ENCODE measurements at places on chromosomes 3 and 15. TPM values are rescaled to one million over a fixed set of nuclear protein-coding genes. Genes with fewer than 3 reads are reported as not detected.
A peak's percentile ranks its signal among the peaks of the same experiment; 100 is the strongest.

DNA sequence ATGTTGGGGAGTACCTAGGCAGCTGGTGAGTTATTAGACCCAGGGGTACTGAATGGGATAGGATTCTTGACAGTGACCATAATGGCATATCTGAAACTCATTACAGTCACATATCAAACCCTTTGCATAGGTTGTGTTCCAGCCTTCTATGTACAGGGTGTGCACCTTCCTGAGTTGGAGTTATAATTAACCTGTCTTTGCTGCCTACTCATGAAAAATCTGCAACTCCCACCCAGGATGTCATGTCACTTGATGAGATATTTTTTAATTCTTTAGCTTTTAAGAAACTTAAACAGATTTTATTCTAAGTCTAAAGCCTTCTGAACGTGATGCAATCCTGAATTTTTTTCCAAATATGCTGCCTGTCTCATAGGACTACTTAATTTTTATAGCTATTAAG is 21.1 kb upstream of the ADGRG7 start:
- DNase-seq: no peak

DNA sequence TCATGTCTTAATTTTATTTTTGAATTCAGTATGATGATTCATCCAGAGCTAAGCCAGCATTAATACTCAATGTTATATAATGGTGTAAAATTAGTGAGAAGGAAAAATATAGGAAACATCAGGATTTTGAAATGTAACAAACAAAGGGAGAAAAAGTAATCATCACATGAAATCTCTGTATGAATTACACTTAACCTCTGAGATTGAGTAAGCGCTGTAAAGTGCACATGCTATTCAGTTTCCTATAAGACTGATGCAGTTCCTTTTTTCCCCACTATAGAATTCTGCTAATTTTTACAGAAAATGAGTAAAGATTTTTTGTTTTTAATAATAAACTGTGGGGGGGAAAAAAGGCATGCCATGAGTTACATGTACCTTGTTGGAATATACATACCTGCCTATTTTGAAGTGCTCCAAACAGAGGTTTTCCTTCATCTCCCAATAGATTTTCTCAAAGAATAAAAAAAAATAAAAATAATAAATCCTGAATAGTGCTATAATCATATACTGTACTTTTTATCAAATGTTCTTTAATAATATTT is 64.0 kb upstream of the TTBK2 start:
- no peak for DNase-seq

EPB42 gene
- polyA plus RNA-seq: not detected

- DNase-seq: no peak
Measured at GRCh38 chr15:44598066-44598465, 61.1 kb downstream of the EIF3J start.

DNA sequence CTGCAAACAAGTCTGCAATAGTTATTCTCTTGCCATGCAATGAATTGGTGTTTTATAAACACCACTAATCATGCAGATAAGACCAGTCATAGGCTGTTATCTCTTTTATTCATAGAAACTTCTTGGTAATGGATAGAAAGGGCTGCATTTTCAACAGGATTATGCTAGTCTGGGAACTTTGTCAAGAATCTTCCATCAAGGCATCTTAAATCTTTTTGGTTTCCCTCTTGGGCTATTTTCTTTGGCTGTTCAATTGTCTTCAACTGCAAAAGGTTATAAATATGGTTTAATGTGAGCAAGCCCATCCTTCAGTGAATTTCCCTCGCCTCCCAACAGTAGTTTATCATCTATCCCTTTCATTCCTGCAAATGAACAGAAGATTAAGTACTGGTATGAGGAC is 59.0 kb upstream of the MINAR1 start:
- DNase-seq: no peak

DNA sequence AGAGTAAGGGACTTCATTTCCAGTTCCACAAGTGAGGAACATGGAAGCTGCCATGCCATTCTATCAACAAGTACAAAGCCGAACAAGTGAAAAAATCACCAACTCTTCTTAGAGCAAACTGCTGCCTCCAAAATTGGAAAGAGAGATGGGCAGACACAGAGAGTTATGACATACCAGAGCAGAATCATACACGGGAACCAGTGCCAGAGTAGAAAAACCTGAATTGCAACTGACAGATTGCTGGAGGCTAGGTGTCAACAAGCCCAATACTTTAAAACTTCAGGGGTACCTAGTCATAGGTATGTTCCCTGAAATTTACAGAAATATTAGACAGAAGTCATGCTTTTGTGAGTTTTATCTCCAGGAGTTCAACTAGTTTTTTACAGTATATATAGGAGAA is 62.0 kb downstream of the TTBK2 start:
- no peak for DNase-seq

- no peak for DNase-seq
Measured at GRCh38 chr3:94070341-94070911, 7.6 kb downstream of the NSUN3 start.

- no peak for DNase-seq
Measured at GRCh38 chr15:44125879-44126278, 69.2 kb downstream of the FRMD5 start.

GRCh38 chr3:146517684-146518435 is 26.5 kb downstream of the PLSCR1 start:
- no peak for DNase-seq

CLDN16 gene
- not detected for polyA plus RNA-seq

DUOX1 gene
- polyA plus RNA-seq: not detected

- peak; percentile 7 for DNase-seq
Measured at GRCh38 chr15:50996641-50997040, 88.2 kb downstream of the AP4E1 start.

CCRL2 gene
- not detected for polyA plus RNA-seq

DNA sequence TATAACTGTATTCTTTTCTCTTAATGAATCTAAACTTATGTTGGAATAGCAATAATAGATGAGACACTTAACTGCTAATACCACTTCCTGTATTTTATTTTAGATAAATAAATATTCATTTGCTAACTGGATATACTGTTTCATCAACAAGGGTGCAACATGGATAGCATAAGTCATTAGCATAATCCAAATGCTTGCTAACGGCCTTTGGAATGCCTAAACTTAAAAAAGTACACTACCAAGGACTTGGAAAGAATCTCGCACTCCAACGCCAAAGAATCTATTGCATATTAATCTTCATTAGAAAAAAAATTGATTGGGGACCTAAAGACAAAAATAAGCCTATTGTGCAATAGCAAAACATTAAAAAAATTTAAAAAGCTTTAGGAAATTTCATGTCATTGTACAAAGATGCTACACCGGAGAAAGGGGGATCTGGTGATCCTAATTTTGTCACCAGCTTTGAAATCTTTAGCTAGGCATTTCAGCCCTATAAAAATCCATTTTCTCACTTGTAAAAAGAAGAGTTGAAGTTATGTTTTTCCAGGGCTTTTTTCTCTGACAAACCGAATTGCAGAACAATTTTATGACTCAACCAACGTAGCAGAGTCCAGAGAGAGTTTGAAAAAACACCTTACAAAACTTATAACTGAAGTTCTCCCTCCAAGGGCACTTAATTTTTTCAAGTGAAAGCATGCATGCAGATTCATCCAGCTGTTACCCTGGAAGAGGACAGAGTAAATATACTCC is 4.1 kb downstream of the VGLL3 start:
- DNase-seq: no peak

- DNase-seq: no peak
Measured at GRCh38 chr15:95300958-95301357, 1029.5 kb upstream of the NR2F2 start.

DNA sequence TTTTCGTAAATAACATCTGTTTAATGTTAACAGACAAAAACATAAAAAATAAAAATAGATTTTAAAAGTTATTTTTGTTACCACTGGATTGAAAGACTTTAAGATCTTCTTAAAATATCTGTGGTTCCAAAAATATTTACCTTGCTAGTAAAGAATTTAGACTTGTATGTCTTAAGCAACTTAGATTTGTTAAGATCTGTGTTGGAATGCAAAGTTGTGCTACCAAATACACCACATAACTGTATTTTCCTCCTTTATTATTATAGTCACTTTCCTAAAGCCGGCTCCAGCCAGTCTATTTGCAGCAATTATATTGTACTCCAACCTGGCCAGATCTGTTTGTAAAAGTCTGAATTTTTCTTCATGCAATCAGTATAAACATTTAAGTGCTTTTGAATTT is 63.7 kb downstream of the SPRED1 start:
- DNase-seq: peak; percentile 4

SAMMSON gene
- not detected for polyA plus RNA-seq

DNA sequence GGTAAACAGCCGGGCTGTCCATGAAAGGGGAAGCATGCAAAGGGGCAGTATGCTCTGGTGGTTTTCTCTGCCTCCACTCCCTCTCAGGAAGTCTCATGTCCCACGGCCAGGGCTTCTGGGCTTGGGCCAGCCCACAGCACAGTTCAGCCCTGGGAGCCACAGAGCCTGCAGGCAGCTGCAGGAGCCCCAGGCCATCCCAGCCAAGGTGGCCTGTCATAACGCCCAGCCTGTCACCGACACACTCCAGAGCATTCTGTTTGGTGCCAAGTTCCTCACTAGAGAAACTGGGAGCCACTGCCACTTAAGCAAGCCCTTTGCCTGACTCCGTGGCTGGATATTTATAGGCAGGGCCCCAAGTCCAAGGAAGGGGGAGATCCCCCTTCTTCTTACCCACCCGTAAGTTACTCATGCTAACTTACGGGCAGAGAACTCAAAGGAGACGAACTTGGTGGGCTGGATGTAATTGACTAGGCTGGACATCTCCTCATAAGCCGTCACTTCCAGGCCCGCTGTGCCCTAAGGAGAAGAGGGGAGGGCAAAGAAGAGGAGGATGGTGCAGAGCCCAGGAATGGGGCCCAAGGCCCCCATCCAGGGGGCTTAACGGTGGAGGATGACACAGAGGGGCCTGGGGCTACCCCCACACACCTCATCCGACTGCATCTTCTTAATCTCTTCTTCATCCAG is 11.7 kb downstream of the PLCB2 start:
- DNase-seq: no peak

TLR9 gene
- polyA plus RNA-seq: 0.07 TPM

GRCh38 chr3:184067573-184068055 is 14.8 kb downstream of the HTR3C start:
- DNase-seq: no peak

- DNase-seq: no peak
Measured at GRCh38 chr3:141306922-141307321, 61.4 kb upstream of the ZBTB38 start.

GRCh38 chr3:17349093-17349492 is 393.3 kb downstream of the TBC1D5 start:
- DNase-seq: no peak

- no peak for DNase-seq
Measured at GRCh38 chr15:89654847-89655805, at the start of gene KIF7. TSS of gene KIF7 (minus strand) at chr15:89655467. CDS start at chr15:89652930, 2,537 bp downstream.

DNA sequence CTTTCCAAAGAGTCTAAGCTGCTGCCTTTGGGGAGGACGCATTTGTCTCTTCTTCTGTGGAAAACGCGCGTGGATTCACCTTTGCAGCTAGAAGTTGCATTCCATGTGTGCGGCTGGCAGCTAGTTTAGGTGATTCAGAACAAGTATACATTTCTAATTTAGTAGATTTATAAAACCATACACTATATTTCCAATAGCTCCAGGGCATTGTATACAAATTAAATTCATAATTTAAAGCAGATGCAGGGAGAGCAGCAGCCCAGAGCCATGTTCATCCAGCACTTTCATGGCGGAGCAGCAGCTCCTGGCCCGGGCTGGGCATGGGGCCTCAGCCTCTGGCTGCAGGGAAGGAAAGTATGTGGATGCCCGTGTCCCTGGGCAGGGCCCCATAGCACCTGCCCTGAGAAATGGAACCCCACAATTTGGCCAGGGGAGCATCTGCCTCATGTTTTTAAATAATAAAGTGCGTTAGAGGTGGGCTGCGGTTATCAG is 42.8 kb upstream of the SEC22A start:
- DNase-seq: no peak

DNA sequence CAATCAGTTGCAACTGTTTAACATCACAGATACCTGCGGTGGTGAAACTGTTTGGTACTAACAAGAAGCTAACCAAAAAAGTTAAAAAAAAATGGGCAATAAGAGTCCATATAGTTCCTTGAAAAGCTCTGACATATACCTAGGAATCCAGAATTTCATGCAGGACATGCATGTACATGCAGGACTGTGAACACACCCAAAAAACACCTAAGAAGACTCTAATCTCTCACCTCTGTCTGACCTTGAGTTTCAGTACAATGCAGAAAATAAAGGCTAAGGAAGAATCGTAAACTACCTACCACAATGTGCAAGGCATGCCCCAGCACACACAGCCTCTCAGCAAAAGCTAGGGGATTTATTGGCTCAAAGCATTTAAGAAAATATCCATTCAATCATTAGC is 110.7 kb upstream of the GOLGA8J start:
- no peak for DNase-seq

Measured in BJ (cell line).